ENCODE measurements at places on chromosomes 5 and 9. TPM values are rescaled to one million over a fixed set of nuclear protein-coding genes. Genes with fewer than 3 reads are reported as not detected.

The HDAC3 gene
- polyA plus RNA-seq = 56.9 TPM

The LMX1B gene
- 0.56 TPM for polyA plus RNA-seq

The RIOK2 gene
- polyA plus RNA-seq = 16.0 TPM

The PAEP gene
- polyA plus RNA-seq = not detected

The PCDHA8 gene
- polyA plus RNA-seq = 0.10 TPM
